ENCODE measurements at places on chromosomes 16 and 17.

GRCh38 chr16:15856182-15856581, 646 bp downstream of the MYH11 start:
- DNase-seq = no peak

- no peak for DNase-seq
Measured at GRCh38 chr17:64073771-64074703, 53.6 kb upstream of the ICAM2 start.

GRCh38 chr16:86093801-86094750, 195.1 kb downstream of the IRF8 start:
- DNase-seq = no peak

DNA sequence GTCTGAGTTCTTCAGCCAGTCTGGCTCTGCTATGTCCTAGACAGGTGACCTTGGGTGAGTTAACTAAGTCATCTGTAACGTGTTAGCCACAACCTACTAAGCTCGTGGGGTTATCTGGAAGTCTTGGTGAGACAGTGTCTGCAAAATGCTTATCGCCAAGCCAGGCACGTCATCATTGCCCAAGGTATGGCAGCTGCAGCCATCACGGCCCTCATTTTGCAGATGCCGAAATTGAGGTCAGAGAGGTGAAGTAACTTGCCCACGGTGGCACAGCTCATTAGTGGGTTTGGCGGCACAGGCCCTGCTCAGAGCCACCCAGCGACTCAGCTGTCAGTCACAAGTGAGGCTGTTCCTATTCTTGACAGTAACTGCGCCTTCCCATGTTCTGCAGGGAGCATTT, 79.8 kb downstream of the CMIP start:
- no peak for DNase-seq

GRCh38 chr17:35210741-35211140, 16.5 kb upstream of the SLC35G3 start:
- DNase-seq = no peak

- no peak for DNase-seq
Measured at GRCh38 chr17:79075446-79075750, 774 bp downstream of the ENGASE start.

DNA sequence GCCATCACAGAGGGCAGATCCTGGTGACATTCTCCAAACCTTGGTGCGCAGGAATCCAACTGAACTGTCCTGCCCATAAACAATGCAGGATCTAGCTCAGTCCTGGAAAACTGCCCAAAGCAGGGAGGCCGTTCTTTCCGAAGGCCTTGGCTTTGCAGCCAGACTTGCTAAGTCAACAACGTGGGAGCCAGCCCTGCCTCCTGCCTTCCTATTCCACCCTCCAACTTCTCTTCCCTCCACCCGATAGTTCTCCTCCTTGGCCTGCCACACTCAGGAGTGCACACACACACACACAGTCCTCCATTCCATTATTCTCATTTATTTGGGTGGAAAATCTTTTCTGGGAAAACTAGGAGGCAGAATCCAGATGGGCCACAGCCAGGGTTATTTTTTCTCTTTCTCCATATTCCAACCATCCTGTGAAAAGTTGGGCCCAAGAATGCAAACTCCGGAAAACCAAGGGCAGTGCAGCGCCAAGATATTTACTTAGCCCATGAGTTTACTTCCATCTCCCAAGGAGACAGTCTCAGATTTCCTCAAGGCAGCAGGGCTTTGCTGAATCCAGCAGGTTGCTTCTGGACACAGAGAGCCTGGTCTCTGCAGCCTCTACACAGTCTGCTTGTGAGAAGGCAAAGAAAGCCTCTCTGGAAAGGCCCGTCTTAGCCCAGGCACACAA, 15.8 kb downstream of the COPRS start:
- DNase-seq = no peak

DNA sequence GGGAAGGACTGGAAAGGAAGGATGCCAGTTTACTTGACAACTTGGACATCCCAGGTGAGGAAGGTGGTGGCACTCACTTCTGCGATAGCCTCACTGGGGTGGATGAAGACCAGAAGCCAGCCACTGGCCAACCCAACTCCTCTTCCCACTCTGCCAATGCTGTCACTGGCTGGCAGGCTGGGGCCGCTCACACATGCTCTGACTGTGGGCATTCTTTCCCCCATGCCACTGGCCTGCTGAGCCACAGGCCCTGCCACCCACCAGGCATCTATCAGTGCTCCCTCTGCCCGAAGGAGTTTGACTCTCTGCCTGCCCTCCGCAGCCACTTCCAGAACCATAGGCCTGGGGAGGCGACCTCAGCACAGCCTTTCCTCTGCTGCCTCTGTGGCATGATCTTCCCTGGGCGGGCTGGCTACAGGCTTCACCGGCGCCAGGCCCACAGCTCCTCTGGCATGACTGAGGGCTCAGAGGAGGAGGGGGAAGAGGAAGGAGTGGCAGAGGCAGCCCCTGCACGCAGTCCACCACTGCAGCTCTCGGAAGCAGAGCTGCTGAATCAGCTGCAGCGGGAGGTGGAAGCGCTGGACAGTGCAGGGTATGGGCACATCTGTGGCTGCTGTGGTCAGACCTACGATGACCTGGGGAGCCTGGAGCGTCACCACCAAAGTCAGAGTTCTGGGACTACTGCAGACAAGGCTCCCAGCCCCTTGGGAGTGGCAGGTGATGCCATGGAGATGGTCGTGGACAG, 4.5 kb downstream of the ZNF646 start:
- no peak for DNase-seq

DNA sequence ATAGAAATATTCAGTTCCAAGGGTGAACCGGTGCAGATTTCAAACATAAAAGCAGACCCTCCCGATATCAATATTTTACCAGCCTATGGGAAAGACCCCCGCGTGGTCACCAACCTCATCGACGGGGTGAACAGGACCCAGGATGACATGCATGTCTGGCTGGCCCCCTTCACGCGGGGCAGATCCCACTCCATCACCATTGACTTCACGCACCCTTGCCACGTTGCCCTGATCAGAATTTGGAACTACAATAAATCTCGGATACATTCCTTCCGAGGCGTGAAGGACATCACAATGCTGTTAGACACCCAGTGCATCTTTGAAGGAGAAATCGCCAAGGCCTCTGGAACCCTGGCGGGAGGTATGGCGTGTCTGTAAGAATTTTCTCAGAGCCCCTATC, 200.0 kb downstream of the KATNIP start:
- no peak for DNase-seq

GRCh38 chr17:38671939-38672720, 2.6 kb downstream of the EPOP start:
- DNase-seq = no peak

GRCh38 chr17:82179412-82179811, 33.2 kb downstream of the CCDC57 start:
- no peak for DNase-seq

GRCh38 chr17:21454441-21454840, 78.3 kb downstream of the KCNJ12 start:
- no peak for DNase-seq

DNA sequence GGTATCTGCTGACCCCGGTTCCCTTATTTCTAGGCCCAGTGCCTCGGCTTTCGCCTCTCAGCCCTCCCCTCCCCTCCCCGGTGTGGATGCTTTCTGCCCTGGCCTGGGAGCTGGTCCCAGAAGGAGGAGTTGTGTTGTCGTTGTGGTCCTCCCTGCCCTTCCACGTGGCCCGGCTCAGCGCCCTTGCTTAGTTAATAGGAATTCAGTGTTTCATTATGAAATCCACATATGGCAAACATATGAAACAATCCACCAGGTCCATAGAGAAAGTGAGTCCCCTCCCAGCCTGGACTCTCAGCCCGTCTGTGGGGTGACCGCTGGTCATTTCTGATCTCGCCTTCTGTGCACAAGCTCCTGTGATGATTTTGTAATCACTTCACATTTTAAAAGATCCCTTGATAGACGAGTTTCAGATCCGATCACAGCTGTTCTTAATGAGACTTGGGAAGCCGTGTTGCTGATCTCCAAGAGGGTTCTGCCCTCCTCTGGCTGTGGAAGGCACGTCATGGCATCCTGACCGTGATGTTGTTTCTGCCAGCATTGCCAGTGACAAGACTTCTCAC, 112.1 kb downstream of the BANP start:
- DNase-seq = no peak

- DNase-seq = no peak
Measured at GRCh38 chr16:66115373-66115772, 251.1 kb upstream of the CDH5 start.

- no peak for DNase-seq
Measured at GRCh38 chr17:79323566-79323965, 248.9 kb downstream of the ENGASE start.

GRCh38 chr16:6146874-6147425, 1049.4 kb upstream of the EEF2KMT start:
- DNase-seq = no peak

GRCh38 chr17:75557075-75557851, 30.3 kb upstream of the MYO15B start:
- DNase-seq = no peak

DNA sequence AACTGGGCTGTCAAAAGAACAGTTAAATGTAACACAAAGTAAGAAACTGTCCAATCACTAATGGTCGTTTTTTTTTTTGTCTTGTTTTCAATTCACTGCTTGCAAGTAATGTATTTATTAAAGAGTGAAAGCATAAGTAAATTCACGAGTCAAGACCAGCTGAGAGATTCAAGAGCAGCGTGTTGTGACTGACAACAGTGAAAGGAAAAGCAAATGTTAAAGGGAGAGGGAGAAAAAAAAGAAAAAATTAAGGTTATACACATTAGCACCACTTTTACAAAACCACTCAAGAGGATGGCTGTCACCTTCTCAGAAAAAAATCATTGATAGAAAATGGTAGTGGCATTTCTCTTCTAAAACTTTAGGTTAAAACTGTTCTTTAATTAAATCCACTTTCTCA, 36.1 kb downstream of the GPATCH8 start:
- DNase-seq = no peak

GRCh38 chr16:19488213-19488640, 33.7 kb downstream of the GDE1 start:
- no peak for DNase-seq

Data from stimulated activated CD4-positive, alpha-beta T cell treated with anti-CD3 and anti-CD28 coated beads, Interleukin-12 subunit alpha, Interleukin-12 subunit beta, amount 100 ng/mL, for 4 hours (primary cell).